Left lobe of liver (tissue), 2 donors: ENCODE measurements at places on chromosomes 5 and 9. TPM values are rescaled to one million over a fixed set of nuclear protein-coding genes. Genes with fewer than 3 reads are reported as not detected.

DNA sequence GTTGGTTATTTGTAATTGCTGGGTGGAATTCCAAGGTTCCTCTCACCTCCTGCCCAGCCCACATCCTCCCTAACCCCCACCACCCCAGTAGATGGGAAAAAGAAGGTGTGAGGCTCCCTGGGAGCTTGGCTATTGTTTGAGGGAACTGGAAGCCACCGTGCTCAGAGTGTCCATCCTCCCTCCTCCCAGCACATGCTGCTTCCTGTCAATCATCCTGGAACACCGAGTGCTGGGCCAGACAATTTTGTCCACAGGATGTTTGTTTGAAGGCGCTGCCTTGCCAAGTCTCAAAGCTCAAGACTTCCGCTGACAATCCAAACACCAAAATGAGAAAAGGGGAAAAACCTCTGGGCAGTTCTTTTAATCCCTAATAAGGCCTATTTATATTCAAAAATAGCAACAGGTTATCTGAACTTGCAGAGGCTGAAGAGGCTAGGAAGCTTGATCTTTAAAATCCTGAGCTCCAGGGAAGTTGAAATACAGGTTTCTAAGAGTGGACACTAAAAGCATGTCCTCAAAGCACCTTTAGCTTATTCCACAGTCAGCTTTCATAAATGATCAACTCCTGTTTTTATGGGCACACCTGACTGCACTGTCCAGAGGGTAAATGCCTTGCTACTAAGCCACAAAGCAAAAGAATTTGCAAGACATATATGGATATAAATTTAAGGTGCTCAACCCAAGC, 286.7 kb downstream of the NFIB start:
- DNase-seq, result peak; percentile 74

DNA sequence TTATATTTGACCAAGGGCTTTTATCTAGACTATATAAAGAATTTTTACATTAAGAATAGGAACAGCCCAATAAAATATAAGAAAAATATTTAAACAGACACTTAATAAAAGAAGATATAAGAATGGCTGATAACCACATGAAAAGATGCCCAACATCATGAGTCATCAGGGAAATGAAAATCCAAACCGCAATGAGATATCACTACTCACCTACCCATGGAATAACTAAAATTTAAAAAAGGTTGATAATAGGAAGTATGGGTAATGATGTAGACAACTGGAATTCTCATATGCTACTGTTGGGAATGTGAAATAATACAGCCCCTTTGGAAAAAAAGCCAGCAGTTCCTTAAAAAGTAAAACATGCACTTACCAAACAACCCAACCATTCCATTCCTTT, 206.9 kb upstream of the PCSK5 start:
- DNase-seq, result no peak

DNA sequence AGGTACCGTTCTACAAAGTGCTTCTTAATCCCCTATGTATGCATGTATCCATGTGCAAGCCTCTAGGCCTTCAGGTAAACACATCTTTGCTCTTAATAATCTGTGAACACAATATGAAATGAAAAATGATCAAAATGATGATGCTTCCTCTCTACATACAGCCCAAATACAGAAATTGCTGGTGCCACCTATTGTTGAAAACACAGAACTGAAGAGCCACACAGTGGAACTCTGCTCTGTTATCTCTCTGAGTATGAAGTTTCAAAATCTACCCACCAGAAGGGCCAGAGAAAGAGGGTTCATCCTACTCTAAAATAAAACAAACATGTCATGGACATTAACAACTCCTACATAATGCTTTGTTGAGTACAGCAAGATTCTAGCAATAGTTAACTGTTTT, 71.3 kb downstream of the GLIS3 start:
- no peak for DNase-seq

GRCh38 chr5:96024683-96025475, 63.2 kb upstream of the ELL2 start:
- DNase-seq, result no peak

DNA sequence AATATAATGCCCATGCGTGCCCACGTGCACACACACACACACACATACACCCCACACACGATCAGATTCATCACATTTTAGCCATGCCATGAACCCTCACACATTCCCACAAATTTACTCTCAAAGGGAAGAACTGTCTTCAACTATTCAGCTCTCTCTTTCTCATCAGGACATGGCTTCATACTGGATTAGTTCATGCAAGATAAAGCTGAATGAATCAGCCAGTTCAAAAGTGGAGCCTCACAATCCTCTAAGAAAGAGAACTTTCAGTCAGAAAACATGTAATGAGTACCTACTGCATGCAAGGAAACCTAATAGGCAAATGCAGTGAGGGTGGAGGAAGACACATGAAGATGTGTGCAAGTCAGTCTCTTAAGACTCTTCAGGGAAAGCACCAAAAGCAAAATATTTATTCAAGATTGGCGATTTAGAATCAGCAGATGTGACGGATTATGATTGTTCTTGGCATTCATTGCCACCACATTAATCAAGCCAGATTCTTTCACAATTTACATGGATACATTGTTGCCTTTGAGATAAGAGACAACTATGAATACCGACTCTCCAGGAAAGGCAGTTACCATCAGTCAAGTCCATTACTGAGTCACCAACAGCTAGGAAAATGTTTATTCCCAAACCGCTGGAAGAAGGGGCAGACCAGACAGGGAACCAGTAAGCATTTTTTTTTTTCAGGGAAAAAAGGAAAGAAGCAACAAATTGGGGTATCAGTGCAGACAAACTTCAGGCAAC, 30.3 kb upstream of the PUM3 start:
- DNase-seq, result no peak

DNA sequence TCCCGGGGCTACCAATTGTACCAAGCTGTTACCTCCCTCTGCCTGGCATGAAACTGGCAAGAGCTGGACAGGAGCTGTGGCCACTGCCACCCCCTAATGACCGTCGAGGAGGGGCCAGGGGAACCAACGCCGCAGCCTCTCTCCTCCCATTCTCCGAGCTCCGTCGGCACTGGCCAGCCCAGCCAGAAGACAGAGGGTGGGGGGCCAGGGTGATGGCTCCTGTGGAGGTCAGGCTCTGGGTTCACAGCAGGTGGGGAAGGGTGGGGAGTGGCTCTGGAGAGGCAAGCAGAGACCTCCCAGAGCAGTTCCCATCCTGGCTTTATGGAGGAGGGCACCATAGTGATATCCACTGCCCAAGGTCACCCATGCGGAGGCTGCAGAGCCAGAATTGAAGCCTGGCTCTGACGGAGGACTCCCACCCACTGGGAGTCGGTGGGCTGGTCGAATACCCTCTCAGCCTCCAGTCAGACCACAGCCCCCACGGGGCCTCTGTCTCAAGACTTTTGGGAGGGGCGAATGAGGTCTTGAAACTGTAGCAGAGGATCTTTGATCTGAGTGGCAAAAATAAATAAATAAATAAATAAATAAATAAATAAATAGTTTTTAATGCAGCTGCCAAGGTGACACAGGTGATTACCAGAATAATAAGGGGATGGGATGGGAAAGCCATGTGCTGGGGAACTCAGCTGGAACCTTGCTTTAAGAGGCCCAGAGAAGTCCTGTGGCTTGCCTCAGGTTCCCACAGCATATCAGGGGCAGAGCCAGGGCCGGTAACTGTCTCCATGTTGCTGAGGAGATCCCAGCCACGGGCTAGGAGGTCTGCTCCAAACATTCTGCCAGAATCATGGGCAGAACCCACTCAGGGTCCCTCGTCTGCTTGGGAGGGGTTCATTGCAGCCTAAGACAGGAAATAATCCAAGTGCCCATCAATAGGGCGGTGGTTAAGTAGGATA, 42.5 kb upstream of the NEURL1B start:
- DNase-seq, result no peak

- no peak for DNase-seq
Measured at GRCh38 chr5:158285698-158286097, 426.8 kb upstream of the CLINT1 start.

GRCh38 chr5:90214991-90215390, 194.6 kb downstream of the CETN3 start:
- no peak for DNase-seq

GRCh38 chr5:95631255-95631958, 11.5 kb downstream of the GPR150 start:
- no peak for DNase-seq

DNA sequence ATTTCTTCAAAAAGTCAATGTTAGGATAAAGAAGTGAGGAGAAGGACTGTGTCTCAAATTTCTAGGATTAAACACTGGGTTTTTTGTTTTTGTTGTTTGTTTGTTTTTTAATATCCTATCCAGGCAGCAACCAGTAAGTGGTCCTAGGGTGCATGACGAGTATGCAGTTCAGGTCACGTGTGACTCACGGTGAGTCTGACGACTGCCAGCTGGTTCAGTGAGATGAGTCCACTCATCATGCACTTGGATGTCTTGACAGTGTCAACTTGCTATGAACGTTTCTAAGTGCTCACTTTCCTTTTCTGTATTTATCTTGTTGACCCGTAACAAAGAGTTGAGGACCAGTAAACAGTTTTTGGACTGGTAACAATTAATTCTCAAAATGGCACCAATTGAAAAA, 32.7 kb downstream of the ATG10 start:
- DNase-seq, result no peak

- DNase-seq, result no peak
Measured at GRCh38 chr5:154794525-154795234, 39.5 kb downstream of the LARP1 start.

DNA sequence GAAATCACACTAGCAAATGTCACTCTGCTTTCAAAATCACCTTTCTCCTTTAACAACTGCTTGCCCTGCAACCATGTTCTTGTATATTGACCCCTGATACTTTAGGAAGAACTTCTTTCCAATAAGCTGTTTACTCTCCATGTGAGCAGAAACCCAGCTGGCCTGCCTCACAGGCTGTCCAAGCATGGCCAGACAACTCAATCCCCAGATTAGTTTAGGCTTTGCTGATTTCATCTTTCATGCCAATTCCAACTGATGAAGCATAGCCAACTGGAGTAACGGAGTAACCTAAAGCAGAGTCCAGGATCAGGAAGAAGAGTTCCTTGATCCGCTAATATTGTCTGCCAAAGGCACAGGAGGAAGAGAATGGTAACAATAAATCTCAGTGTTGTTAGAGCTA, 56.7 kb upstream of the HTR1A start:
- DNase-seq, result no peak

DNA sequence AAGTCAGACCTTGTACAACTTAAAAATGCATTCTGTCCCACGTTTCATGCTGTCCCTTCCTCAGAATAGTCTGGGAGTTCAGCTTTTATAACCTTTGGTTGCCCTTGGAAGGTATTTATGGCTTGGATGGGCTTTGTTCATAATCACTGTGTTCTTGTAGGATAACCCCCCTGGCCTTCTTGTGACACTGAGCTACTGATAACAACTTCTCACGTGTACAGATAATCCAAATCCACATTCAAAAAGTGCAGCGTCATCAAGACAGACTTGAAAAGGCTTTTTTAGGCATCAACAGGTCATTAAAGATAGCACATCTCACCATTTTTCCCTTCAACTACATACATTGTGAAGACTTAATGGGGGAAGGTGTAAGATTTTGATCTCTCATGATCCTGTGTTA, 42.0 kb downstream of the SLC1A3 start:
- no peak for DNase-seq

DNA sequence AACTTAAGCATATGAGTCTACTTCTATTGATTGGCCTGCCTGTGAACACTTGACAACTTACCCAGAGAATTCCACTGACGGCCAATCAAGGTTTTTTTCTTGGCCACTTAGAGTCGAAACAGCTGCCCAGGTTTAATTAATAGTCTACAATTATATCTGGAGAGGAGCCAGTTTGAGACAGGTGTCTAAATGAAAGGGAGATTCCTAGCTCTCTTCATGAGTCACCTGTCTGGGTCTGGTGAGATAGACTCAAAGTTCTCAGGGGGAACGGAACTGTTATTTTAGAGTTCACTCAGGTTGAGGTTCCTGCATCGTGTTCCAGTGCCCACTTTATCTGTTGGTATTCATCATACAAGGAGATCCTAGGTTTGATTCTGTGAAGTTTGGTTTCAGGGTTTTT, 111.0 kb downstream of the CD180 start:
- no peak for DNase-seq

DNA sequence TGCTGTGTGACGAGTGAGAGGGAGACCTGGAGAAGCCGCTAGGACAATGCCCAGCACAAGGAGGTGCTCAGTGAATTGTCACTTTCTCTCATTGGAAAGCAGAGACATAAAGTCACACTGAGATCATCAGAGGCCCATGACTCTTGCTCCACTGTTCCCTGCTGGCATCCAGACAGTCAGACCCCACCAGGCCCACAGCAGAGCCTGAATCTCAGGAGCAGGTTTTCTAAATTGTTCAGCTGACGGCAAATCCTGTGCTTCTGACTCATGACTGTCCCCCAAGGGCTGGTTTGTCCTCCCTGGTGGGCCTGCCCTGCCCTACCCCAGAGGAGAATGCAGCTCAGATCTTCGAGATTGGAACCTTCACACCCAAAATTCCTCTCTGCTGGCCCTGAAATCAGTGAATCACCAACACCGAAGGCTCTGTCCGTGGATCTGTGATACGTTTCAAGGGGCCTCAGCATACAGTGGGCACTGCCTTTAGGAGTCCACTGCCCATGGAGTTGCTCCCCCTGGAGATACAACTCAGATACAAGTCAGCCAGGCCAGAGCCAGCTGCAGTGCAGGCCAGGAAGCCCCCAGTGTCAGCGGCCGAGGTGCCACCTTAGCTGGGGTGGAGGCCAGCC, 2.7 kb downstream of the PTGES start:
- no peak for DNase-seq

DNA sequence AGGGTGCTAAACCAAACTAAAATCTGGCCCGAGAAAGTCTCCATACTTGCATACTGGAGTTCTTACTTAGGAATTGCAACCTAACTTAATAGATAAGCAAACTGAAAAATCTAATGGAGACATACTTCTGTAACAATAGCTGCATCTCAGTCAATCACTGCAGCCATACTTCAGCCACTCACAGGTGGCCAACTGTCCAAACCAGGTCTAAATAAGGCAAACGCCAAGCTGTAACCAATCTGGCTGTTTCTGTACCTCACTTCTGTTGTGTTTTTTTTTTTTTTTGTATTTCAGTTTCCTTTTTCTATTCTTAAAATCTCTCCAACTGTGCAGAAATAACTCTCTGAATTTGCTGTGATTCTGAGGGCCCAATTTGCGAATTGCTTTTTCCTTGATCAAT, 4.4 kb upstream of the NDUFB6 start:
- no peak for DNase-seq

DNA sequence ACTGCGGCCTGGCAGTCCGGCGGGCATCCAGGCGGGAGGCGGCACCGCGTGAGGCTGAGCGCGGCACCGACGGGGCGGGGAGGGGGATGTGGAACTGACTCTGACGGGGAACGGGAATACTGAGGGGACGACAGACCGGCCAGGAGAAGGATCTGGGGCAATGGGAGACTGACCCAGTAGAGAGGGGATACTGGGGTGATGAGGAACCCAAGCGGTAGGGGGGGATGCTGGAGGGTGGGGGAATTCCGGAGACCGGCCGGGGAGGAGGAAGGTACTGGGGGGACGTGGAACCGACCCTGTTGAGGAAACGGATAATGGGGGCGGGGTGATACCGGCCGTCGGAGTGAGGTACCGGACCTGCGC, 423 bp downstream of the IPPK start:
- peak; percentile 51 for DNase-seq

The GDA gene
- total RNA-seq, result 43.2 TPM

The SURF4 gene
- 225 TPM for total RNA-seq

The POLR1E gene
- 11.8 TPM for total RNA-seq

The ADAM19 gene
- 2.9 TPM for total RNA-seq

The POMT1 gene
- total RNA-seq, result 14.4 TPM

The HACD4 gene
- 0.13 TPM for total RNA-seq

The EGFLAM gene
- 2.0 TPM for total RNA-seq

The DIPK1B gene
- total RNA-seq, result 3.0 TPM

The FGFR4 gene
- 89.8 TPM for total RNA-seq
